ENCODE measurements at places on chromosomes 13 and 19. TPM values are rescaled to one million over a fixed set of nuclear protein-coding genes. Genes with fewer than 3 reads are reported as not detected.
A peak's percentile ranks its signal among the peaks of the same experiment; 100 is the strongest.

Gene STOML3
- not detected for polyA plus RNA-seq

Gene PSG1
- not detected for polyA plus RNA-seq

Gene SLC25A42
- polyA plus RNA-seq = 12.9 TPM

Gene GSX1
- polyA plus RNA-seq = not detected

- no peak within 1 kb of the TSS for H3K27ac ChIP-seq
- H3K4me3 ChIP-seq = peak within 1 kb of the TSS; percentile 18
- H3K4me1 ChIP-seq = no peaks in the 10 kb centered on the region
- H3K27me3 ChIP-seq = peaks cover 5% of the 10 kb centered on the region
- DNase-seq = no peak
- peaks cover 4% of the 10 kb centered on the region for H3K36me3 ChIP-seq
Observed at GRCh38 chr19:2720777-2721569, at the start of gene DIRAS1. Gene DIRAS1 (minus strand): TSS chr19:2721372. CDS start chr19:2717806, 3,566 bp downstream.

DNA sequence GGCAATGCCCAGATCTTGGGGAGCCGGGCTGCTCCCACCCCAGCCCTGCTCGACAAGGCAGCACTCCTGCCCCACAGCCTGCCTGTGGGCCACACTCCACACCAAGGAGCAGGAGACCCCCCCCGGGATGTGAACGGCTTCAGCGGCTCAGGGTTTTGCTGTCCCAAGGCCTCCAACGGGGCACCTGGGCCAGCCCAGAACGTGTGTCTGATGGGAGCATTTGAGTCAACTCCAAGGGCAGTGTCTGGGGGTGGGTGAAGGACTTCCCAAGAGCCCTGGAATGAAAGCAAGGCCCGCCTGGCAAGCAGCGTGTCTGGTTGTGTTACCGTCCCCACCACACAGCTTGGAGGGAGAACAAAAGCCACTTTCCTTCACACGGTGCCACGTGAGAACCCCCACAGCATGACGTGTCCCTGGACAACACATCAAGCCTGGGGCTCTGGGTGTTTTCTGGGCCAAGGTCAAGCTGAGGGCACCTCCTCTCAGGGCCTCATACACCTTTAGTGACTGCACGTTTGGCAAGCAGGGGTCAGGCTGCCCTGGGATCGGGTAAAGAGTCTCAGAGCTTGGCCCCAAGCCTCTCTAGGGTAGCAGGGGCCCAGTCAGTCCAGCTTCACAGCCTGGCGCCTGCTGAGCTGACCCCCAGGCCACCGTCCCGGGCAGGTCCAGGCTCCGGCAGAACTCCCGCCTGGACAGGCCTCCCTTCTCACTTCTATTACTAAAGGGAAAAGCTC lies 6.0 kb downstream of the C13orf46 start:
- H3K27ac ChIP-seq = no peak overlapping the region
- no peak overlapping the region for H3K4me3 ChIP-seq
- peaks cover 13% of the 10 kb centered on the region for H3K27me3 ChIP-seq
- H3K4me1 ChIP-seq = no peaks in the 10 kb centered on the region

GRCh38 chr19:45418802-45419201 lies 4.9 kb downstream of the ERCC1 start:
- peaks cover 12% of the 10 kb centered on the region for H3K36me3 ChIP-seq
- no peaks in the 10 kb centered on the region for H3K27me3 ChIP-seq
- H3K4me3 ChIP-seq = no peak overlapping the region
- H3K27ac ChIP-seq = peak overlapping the region; percentile 18
- H3K4me1 ChIP-seq = peaks cover 18% of the 10 kb centered on the region

DNA sequence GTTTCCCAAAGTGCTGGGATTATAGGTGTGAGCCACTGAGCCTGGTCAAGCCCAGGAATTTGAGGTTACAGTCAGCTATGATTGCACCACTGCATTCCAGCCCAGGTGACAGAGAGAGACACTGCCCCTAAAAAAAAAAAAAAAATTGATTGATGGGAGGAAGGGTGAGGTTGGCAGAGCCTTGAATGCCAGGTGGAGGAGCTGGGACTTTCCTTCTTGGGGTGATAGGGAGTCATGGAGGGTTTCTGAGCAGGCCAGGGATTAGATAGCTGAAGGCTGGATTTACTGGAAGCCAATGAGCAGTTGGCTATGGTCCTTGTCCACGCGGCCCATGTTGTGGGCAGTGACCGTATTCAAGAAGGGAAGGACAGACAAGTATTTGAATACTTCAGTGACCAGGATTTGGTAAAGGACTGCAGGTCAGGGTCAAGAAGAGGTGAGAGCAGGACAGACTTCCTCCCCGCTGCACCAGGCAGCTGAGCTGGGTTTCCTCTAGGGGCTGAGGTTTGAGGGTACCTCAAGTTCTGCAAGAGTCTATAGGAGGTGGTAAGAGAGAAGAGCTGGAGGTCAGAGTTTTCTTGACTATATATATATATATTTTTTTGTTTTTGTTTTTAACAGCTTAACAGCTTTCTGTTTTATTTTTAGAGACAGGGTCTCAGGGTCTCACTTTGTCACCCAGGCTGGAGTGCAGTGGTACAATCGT lies 6.9 kb upstream of the ICAM4 start:
- peak; percentile 38 for DNase-seq
- H3K27ac ChIP-seq = peak overlapping the region; percentile 82
- H3K27me3 ChIP-seq = no peaks in the 10 kb centered on the region
- H3K36me3 ChIP-seq = peaks cover 9% of the 10 kb centered on the region

DNA sequence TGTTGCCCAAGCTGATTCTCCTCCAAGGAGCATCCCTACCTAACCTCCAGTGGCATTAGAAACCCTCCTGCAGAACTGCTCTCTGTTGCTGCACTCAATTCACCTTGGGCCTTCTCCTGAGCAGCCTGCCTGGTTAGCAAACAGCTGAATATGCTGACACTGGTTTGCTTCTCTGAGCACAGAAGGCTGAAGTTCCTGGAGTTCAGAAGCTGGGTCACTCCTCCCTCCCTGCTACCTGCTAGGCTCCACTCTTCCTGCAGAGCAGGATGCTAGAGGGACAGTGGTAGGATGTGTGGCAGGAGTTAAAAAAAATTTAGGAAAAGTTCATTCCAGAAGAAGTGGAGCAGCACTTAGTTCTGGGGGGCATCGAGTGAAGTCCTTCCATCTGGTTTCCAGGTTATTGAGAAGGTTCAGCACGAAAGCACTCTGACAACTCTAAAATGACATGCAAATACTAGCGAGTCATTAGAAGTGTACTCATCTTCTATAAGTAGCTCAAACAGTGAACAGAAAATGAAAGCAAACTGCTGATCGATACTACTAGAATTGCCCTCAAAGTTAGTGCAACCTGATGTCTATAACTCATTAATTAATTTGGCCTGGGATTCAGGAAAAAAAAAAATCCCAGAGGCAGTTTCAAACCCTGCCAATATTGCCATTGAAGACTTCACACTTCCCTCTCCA lies 293.7 kb downstream of the POU4F1 start:
- H3K4me3 ChIP-seq = no peak overlapping the region
- no peaks in the 10 kb centered on the region for H3K36me3 ChIP-seq
- no peak for DNase-seq
- H3K27ac ChIP-seq = no peak overlapping the region

DNA sequence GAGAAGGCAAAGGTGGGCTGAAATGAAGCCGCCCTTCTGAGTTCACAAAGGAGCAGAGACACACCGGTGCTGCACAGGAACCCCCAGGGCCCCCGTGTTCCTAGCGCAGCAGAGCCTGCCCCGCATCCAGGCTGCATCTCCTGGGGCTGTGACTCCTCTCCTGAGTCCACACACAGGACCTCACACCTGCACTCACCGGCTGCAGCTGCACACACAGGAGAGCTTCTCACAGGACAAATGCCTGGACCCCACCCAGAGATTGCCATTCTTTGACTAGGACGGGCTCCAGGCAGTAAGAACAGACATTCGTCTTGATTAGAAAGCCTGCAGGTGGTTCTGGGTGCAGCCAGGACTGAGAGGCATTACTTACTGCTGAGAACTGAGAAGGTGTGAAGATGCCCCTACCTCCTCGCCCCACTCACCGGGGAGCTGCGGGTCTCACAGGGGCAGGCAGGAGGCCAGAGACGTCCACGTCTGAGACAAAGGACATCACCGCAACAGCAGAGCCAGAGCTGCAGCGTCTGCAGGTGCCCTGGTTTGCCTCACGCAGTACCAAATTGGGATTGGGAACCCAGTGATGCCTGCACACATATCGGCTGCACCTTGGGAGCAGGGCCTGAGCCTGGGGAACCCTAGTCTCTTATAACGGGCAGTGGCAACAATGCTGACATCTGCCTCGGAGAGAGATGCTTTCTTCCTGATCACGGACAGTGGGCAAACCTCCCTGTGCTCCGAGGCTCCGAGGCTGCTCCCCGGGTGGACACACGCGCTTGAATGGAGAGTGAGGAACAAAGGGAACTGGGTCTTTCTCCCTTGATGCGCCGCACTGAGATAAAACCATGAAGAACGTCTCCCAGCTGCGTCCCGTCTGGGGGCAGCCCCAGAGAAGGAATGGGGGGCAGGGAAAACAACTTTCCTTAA lies 50.4 kb downstream of the RASA3 start:
- peaks cover 55% of the 10 kb centered on the region for H3K4me1 ChIP-seq
- H3K4me3 ChIP-seq = peak overlapping the region; percentile 9
- peak overlapping the region; percentile 60 for H3K27ac ChIP-seq
- DNase-seq = no peak
- peaks cover 9% of the 10 kb centered on the region for H3K36me3 ChIP-seq

DNA sequence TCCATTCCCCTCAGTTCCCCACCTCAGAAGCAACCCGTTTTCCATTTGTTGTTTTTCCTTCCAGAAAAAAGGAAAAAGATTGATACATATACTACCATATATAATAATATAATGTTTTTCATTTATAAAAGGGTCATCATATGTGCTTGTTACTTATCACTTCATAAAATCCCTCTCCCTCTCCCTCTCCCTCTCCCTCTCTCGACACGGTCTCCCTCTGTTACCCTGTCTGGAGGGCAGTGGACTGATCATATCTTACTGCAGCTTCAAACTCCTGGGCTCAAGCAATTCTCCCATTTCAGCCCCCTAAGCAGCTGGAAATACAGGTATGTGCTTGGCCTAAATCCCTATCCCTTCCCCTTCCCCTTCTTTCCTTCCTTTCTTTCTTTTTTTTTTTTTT lies 17.1 kb downstream of the PNMA8A start:
- no peak for DNase-seq
- peaks cover 13% of the 10 kb centered on the region for H3K27me3 ChIP-seq
- no peaks in the 10 kb centered on the region for H3K4me1 ChIP-seq
- no peaks in the 10 kb centered on the region for H3K36me3 ChIP-seq
- H3K27ac ChIP-seq = no peak overlapping the region

- H3K27me3 ChIP-seq = no peaks in the 10 kb centered on the region
- no peak for DNase-seq
- H3K36me3 ChIP-seq = no peaks in the 10 kb centered on the region
Observed at GRCh38 chr13:104648291-104648690, 1582.1 kb upstream of the SLC10A2 start.

DNA sequence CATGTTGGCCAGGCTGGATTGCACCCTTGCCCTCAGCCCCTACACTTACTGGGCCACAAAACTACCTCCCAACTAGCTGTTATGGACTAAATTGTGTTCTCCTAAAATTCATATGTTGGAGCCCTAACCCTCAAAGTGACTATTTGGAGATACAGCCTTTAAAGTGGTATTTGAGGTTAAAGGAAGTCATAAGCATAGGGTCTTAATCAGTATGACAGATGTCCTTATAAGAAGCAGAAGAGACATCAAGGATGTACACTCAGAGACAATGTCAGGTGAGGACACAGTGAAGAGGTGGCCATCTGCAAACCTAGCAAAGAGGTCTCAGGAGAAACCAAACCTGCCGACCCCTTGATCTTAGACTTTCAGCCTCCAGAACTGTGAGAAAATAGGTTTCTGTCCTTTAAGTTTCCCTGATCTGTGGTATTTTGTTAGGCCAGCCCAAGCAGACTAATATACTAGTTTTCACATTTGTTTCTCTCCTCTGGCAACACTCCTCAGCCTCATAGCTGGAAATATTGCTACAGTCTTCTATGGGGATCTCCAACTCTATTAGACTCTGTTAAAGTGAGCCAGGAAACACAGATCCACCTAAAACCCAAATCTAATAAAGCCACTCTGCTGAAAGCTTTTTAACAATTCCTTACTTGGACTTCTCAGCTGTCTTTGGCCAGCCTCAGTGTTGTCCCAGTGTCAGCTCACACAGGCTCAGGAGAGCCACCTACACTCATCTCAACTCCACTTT lies 256.5 kb downstream of the TBC1D4 start:
- no peak overlapping the region for H3K4me3 ChIP-seq
- H3K4me1 ChIP-seq = no peaks in the 10 kb centered on the region
- H3K36me3 ChIP-seq = no peaks in the 10 kb centered on the region
- no peak for DNase-seq
- no peak overlapping the region for H3K27ac ChIP-seq
- peaks cover 7% of the 10 kb centered on the region for H3K27me3 ChIP-seq

DNA sequence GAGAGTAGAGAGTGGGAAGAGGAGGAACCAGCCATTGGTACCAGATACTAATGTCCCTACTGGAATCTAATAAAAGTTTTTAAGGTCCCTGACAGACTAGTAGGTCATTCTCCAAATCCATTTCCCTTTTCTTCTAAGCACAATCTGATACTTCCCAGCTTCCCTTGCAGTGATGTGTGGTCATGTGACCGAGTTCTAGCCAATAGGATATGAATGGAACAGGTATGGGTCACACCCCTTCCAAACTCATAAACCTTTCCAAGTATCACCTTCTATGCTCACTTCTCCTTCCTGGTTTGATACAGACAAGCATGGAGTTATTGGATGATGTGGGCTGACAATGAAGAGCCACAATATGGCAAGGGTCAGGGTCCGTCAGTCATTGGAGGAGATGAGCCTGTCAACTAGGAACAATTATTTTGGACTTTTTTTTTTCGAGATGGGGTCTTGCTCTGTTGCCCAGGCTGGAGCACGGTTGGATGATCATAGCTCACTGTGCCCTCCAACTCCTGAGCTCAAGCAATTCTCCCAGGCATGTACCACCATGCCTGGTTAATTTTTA lies 54.8 kb downstream of the CACNA1A start:
- peaks cover 3% of the 10 kb centered on the region for H3K27me3 ChIP-seq
- DNase-seq = no peak
- H3K27ac ChIP-seq = no peak overlapping the region
- H3K4me3 ChIP-seq = no peak overlapping the region

- H3K27me3 ChIP-seq = peaks cover 4% of the 10 kb centered on the region
- no peak overlapping the region for H3K27ac ChIP-seq
- H3K4me1 ChIP-seq = peaks cover 43% of the 10 kb centered on the region
- DNase-seq = no peak
Observed at GRCh38 chr19:29201855-29202254, 11.1 kb downstream of the UQCRFS1 start.

All from immature natural killer cell (primary cell).